ENCODE measurements at places on chromosomes 2 and 18.

DNA sequence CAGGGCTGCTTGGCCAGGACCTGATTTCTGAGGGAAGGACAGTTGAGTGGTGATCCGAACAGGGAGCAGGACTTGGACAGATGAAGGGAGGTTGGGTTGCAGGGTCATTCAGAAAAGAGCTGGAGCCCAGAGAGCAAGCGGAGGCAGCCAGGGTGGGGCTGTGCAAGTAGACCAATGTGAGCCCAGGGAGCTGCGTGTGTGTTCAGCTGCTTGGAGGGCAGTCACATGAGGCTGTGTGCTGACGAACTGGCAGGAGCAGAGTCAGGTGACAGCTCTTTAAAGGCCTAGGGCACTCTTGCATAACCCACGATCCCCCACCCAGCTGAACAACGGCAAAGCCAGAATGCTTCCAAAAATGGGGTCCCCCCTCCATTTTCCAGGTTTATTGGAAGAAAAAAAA, 4.6 kb upstream of the MLPH start:
- no peak for DNase-seq

DNA sequence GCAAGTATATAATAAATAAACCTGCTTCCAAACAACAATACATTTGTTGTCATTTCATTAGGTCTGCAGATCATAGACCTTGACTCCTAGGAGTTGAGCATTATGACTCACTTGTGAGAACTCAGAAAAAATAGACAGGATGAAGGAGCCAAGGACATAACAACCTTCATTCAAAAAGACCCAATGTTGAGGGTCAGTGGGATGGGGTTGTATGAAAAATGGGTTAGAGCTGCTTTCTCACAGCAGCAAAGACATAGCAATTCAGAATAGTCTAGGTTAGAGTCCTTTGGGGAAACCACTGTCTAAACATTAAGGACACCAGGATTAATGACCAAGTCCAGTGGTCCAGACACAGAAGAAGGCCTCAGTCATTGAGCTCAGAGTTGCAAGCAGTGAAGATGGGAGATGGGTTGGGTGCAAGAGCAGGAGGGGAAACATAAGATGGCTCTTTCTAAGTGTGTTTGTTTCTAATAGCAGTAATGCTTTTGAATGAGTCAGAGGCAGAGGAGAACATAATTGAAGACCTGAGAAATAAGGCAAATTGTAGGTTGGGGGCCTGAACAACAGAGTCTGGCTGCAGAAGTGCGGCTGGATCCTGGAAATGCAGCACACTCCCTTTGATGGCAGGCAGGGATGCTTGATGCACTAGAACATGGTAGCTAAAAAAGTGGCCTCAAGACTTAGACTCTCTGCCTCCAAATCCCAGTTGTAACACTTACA, 3.7 kb upstream of the SERPINB10 start:
- DNase-seq, result no peak

GRCh38 chr18:36392979-36393287, 95.4 kb downstream of the FHOD3 start:
- no peak for DNase-seq

- no peak for DNase-seq
These were observed 270.3 kb upstream of the PARD3B start for GRCh38 chr2:204274991-204275390.

DNA sequence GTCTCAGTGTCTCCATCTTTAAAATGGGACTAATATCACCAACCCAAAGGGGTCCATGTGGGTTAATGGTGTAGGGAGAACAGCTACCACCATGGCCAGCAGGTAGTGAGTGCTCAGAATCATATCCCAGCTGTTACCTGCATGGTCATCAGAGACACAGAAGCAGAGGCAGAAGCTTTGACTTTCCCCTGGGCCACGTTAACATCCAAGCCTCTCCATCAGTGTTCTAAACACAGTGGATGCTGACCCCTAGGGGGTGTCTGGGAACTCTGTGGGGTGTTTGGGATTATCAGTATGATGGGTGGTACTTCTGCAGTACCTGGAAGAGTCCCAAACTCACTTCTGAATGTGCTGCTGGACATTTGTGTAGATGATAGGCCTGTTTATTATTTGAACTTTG, 93.6 kb downstream of the GYPC start:
- no peak for DNase-seq

GRCh38 chr2:10197697-10198076, 75.1 kb downstream of the RRM2 start:
- no peak for DNase-seq

GRCh38 chr2:68809324-68810240, 61.6 kb downstream of the BMP10 start:
- no peak for DNase-seq

- no peak for DNase-seq
These were observed 54.4 kb upstream of the GRB14 start for GRCh38 chr2:164675687-164676086.

- DNase-seq, result no peak
These were observed 42.4 kb downstream of the ITGB1BP1 start for GRCh38 chr2:9380702-9381628.

DNA sequence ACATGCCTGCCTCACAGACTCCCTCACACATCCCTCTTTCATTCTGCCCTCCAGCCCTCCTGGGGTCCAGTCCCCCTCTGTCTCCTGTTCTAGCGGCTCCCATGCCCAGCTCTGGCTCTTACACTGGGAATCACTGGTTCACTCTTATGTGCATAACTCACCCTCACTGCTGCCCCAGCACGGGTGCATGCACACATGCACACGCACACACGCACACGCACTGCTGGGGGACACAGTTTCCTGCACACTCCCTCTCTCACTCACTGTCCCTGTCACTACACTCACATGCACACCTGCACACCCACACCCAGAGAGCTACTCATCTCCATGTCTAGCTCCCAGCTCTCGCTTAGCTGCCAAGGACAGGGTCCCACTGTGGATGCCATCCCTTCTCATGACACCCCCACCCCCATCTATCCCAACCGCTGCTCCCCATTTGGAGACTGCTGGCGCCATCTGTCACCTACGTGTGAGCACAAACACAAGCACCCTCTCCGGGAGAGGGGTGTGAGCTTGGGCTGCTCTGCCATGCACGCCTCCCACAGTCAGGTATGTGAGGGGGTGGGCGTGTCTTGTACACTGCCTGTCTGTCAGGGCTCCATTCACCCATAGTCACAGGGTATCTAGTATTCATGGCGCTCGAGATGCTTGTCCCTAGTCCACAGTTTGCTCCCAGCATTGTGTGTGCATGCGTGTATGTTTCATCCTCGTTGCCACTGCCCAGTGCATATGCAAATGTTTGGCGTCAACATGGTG, 1.8 kb downstream of the ASIC4 start:
- DNase-seq, result no peak

DNA sequence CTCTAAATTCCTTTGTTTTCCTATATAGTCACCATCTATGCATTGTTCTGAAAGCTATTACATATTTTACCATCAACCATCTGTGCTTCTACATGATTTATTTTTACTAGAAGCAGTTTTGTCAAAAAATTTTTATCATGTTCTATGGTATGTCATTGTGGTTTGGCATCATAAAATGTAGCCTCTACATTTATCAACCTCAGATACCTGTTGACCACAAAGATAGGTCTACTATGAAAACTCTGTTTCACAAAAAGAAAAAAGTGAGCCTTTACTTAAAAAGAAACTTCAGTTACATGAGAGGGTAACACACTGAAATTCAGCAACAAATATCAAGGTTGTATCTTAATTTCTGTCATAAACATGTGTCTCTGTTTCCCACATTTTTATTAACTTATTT, 3.7 kb downstream of the BCL2 start:
- no peak for DNase-seq

GRCh38 chr18:45413180-45413836, 202.0 kb upstream of the SLC14A2 start:
- DNase-seq, result no peak

GRCh38 chr2:112924821-112925220, 13.9 kb downstream of the IL37 start:
- DNase-seq, result no peak

GRCh38 chr2:145655165-145655765, 1135.3 kb upstream of the ZEB2 start:
- DNase-seq, result no peak

DNA sequence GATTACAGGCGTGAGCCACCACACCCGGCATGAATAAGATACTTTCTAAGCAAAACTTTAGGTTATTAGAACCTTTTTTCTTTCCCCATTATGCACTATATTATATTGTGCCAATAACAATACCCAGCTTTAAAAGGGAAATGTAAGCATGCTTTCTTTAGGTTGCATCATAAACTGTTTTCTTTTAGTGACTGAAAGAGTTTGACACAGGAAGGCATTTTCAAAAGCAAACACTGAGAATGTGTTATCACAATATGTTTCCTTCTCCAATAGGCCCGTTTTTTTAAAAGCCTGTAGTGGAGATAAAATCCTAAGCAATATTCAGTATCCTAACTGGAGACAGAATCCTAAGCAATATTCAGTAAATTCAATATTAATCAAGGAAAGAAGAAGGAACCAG, 16.7 kb upstream of the EPB41L5 start:
- no peak for DNase-seq

DNA sequence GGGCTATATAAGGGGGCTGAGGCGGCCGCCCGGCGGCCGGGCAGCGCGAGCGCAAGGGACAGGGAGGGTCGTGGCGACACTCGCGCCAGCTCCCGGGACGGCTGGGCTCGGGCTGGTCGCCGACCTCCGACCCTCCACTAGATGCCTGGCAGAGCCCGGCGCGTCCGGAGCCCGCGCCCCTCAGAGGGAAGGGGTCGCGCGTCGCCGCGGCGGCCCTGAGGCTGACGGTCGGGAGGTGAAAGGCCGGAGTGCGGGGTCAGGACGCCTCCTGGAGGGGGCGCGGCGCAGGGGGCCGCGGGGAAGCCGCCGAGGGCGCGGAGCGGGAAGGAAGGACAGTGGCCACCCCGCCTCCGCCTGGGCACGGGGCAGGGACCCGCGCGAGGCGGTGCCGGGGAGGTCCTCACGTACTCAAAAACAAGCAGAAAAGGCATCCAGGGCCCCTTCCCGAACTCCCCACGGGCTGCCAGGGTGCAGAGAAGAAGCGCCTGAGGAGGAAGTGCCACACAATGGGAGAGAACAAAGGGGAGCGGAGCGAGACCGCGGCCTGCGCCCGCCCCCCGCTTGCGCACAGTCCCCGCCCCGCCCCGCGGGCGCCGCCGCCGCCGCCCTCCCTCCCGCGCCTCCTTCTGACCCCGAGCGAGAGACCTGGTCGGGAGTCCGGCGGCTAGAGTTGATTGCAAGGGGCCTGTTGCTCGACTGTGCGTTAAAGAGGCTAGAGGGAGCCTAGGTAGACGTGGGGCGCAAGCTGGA, 776 bp upstream of the KLF7 start:
- DNase-seq, result peak; percentile 49

GRCh38 chr2:109531896-109532727, 81.7 kb downstream of the SEPTIN10 start:
- DNase-seq, result no peak

DNA sequence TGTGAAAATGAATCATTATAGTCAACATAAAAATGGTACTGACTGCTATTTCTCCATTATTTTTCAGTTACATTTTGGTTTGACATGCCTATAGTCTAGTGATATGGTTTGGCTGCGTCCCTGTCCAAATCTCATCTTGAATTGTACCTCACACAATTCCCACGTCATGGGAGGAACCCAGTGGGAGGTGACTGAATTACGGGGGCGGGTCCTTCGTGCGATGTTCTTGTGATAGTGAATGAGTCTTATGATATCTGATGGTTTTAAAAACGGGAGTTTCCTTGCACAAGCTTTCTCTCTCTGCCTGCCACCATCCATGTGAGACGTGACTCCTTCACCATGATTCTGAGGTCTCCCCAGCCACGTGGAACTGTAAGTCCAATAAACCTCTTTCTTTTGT, 70.3 kb downstream of the BAZ2B start:
- no peak for DNase-seq

GRCh38 chr2:45577441-45577840, 33.6 kb downstream of the SRBD1 start:
- DNase-seq, result no peak

DNA sequence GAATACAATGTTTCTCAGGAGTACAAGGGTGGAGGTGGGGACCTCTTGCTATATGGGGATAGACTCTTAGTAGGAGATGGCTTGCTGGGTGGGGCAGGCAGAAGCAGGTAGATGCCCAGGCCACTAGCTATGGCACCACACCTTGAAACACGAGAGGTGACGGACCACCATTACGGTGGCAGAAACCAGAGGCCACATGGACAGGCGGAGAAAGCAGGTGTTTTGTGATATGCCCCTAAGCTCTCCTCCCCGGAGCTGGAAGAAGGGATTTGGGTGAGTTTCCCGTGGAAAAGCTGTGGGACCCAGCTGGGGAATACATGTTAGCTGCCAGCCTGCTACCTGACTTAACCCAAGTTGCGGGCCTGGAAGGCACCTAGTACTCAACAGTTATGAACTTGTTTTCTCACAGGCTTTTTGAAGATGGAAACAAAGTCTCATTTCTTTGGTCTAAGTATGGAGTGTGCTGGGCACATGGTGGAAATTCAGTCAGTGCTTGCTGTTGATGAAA, 16.7 kb downstream of the PLA2R1 start:
- no peak for DNase-seq

GRCh38 chr2:240998995-240999791, 775 bp downstream of the SNED1 start:
- DNase-seq, result no peak

GRCh38 chr18:59911600-59911999, 11.8 kb downstream of the PMAIP1 start:
- DNase-seq, result no peak

- DNase-seq, result no peak
These were observed 6.9 kb downstream of the CREG2 start for GRCh38 chr2:101380376-101380775.

GRCh38 chr2:128625421-128625820, 306.8 kb upstream of the HS6ST1 start:
- DNase-seq, result no peak

DNA sequence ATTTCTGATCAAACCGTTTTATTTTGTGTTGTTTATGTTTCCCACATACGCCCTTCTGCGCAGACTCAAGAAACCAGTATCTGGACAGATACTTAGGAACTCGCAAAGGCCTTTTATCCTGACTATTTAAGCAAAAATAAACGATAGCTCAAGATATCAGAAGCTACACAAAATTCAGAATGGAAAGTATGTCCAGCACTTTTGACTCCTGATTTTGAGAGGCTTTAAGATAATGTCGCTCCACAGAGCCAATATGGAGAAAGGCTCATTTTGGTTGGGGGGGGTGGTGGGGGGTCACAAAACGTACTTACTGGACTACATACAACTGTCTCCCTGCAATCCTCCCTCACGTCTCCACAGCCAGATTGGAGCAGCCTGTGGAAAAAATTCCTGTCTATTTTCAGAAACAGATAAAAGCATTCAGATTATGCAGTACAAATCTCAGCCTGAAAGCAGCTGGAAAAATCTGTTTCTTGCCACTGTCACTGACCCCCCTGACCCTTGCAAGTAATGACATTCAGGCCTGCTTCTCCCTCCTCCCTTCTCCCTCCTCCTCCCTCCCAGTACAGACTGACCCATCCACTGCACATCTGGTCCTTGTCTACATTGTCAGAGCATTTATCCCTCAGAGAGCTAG, 34.9 kb upstream of the LCLAT1 start:
- DNase-seq, result no peak

Data from activated CD4-positive, alpha-beta T cell treated with anti-CD3 and anti-CD28 coated beads, Interleukin-2, amount 50 U/mL, for 4 hours (primary cell).